ENCODE measurements at places on chromosomes 7 and 10. TPM values are rescaled to one million over a fixed set of nuclear protein-coding genes. Genes with fewer than 3 reads are reported as not detected.
A peak's percentile ranks its signal among the peaks of the same experiment; 100 is the strongest.

Gene NUTM2E
- 0.41 TPM for total RNA-seq

DNA sequence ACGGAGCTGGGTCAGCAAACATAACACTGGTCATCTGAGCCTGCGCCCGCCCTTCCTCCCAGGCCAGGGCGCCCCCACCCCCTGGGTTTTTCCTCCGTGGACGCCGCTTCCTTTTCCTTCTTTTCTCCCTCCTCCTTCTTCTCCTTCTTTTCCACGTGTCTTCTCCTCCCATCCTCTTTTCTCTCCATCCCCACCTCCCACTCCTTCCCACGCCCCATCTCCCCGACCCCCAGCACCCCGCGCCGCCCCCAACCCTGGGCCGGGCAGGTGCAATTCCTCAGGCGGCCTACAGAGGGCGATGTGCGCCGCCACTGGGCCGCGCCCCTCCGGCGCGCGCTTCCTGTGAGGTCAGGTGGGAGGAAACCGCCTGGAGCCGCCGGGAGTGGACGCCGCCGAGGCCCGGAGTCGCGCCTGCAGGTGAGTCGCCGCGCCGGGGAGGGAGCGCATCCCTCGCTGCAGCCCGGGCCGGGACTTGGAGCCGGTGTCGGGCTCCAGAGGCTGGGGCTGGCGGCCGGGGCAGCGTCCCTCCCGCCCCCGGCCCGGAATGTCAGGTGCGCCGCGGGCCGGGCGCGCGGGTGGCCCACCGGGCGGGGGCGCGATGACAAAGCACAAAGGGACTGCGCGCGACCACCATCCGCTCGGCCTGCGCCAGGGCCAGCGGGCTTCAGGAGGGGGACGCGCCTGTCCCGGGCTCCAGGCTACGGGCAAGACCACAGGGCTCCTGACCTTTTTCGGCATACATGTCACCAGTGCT lies at the start of gene FAM241B:
Gene FAM241B, plus strand, starts transcription at position 351 of the 754 bp plus-strand sequence. CDS start 1,497 bp downstream, outside the sequence.
- DNase-seq, result peak; percentile 65

DNA sequence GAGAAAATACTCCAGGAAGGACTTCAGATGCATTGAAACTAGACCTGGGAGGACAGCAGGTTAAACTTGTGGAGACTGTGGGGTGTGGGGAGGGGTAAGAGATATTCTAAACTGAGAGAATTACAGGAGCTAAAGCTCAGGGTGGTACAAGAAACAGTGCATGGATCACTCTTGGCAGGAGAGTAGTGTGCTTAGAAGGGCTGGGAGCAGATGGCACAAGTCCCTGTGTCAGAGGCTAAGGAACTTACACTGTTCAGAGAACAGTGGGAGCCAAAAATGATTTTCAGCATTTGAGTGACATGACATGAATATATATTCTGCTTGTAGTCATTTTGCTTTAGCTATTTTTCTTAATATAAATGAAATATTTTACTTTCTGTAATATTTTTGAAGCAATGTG lies 36.0 kb upstream of the LAMB1 start:
- DNase-seq, result peak; percentile 39

DNA sequence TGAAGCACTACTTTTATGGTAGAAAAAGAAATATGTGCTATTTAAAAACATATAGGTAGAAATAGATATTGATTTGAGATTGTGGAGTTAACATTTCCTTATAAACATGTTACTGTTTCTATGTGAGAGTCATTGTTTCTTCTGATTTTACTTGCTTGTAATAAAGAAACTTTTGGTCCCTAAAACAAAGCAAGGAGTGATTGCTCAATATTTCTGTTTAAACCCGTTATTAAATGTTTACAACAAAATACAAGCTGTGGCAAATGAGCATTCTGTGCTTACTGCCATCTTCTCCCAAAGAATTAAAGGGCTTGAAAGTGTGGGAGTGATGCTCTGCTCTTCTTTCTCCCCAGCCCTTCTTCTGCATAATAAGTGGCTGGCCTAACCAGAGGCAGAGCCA lies 22.7 kb upstream of the CBLL1 start:
- DNase-seq, result no peak

DNA sequence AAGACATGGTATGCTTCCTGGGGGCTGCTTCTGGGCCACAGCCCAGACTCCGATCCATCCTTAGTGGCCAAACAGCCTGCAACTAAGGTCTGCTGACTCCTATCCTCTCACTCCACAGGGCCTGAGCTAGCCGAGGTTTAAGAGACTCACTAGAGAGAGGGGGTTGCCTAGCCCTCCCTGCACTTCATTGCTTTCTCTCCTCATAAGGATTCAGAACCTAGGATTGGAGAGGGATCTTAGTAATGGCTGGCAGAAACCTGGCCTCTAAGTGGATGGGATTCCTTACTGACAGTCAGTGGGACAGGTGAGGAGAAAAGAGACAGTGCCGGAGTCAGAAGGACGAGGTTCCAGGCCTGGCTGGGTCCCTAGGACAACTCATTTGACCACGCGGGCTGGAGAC lies 8.2 kb upstream of the DDIT4 start:
- no peak for DNase-seq

- DNase-seq, result no peak
Observed at GRCh38 chr10:45468079-45468478, 94.1 kb downstream of the ALOX5 start.

- DNase-seq, result no peak
Observed at GRCh38 chr10:63052083-63052482, 81.0 kb upstream of the NRBF2 start.

Gene HPS1
- total RNA-seq, result 12.0 TPM

DNA sequence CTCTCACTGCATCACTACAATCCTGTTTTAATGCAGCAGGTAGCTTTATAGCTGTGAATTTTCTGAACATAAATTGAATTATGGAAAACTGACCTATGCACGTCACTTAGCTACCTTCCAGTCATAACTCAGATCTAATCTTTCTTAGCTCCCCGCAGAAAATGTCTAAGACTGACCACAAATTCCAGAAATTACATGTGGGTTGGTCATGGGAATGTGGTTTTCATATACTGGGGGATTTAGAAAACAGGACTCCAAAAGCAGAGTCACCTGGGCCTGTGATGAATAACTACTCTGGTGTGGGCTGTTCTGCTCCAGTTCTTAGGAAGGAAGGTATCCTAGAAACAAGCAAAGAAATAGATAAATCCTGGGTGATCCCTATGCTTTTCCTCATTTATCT lies 178.4 kb upstream of the LRRTM3 start:
- no peak for DNase-seq

- DNase-seq, result no peak
Observed at GRCh38 chr7:42233695-42234331, 3.2 kb downstream of the GLI3 start.

DNA sequence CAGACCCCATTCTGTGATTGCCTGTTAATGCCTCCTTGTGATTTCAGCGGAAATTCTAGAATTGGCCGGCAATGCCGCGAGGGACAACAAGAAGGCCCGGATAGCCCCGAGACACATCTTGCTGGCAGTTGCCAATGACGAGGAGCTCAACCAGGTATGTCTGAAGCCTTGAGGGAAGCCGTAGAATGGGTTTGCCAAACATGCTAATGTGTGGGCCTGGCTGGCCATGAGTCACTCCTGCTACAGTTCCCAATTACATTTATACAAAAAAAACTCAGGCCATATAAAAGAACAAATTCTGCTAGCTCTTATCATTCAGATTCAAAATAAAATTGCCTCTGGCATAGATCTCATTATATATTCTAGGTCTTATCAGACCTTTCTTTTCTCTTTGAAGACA lies 37.4 kb downstream of the MACROH2A2 start:
- no peak for DNase-seq

GRCh38 chr7:84060000-84060399 lies 134.6 kb downstream of the SEMA3A start:
- no peak for DNase-seq
